ENCODE measurements at places on chromosomes 2 and 18.

DNA sequence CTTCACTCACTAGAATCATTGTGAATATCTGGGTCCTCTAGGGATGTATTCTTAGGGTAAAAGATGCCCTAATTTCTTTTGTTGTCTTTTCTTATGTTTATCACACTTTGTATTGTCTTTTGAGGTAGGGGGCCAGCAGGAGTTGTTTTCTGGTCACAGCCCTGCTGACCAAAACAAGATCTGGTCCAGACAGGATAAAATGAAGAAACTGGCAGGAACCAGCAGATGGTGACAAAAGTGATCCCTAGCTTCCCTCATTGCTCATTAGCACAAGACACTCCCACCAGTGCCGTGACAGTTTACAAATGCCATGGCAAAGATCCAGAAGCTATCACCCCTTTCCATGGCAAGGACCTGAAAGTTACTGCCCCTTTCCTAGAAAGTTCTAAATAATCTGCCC is 81.7 kb upstream of the CCDC85A start:
- DNase-seq: no peak

DNA sequence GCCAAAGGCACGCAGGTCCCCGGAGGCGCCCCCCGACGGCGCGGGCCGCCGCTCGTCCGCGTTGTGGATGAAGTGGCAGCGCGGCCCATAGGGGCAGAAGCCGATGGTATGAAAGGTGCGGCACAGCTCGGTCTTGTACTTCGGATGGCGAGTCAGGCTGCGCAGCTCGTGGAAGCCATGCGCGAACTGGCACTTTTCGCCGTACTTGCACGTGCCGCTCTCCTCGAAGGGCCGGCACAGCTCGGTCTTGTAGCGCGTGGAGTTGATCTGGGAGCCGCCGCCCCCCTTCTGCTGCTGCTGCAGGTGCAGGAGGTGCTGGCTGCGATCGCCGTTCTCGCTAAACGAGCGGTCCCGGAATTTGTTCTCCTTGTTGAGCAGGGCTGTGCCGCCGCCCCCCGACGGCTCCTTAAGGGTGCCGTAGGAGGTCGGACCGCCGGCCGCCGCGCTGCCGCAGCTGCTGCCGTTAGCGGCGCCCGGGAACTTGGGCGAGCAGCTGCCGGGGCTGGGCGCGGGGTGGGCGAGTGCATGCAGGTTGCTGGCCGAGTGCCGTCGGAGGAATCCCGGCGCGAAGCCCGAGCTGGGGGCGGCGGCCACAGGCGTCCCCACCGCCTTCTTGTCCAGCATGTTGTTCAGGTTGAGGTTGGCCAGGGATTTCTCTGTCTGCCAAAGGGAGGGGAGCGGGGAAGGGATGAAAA is 1.2 kb downstream of the ZFP36L2 start:
- peak; percentile 22 for DNase-seq

DNA sequence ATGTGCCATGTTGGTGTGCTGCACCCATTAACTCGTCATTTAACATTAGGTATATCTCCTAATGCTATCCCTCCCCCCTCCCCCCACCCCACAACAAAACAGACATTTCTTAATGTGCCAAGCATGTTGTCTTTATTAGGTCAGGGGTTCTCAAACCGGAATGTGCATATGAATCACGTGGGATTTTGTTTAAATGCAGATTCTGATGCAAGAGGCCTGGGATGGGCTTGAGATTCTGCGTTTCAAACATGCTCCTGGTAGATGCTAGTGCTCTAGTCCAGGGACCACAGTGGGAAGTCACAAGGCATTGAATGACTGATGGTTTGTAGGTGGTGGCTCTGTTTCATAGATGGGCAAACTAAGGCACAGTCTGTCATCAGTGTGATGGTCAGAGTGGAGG is 184.7 kb downstream of the SMAD7 start:
- DNase-seq: no peak

GRCh38 chr2:224724331-224724730 is 8.2 kb upstream of the CCDC195 start:
- DNase-seq: no peak

- DNase-seq: no peak
Measured at GRCh38 chr2:82234283-82234874, 1929.8 kb upstream of the LRRTM1 start.

GRCh38 chr2:10513201-10513600 is 65.1 kb upstream of the ODC1 start:
- DNase-seq: no peak

DNA sequence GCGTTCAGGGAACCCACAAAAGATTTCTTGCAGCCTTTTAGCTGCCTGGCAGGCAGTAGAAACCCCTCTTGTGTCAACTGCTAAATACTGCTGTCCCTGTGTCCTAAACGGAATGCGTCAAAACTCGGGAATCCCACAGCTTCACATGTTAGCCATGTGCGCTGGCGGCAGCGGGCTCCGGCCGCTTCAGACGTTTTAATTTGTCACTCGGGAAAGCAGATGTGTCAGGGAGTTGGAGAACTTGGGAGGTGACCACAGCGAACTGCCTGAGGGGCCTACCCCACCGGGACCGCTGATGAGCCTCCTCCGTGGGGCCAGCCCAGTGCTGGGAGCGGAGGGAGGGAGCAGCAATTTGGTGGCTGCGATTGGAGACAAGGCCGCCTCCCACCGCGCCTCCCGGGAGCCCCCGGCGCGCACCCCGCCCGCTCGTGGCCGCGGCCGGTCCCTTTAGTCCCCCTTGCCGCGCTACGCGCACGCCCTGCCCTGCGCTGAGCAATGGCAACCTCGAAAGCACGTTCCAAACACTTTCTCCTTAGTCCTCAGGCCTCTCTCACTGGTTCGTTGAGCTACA is 146.1 kb upstream of the SATB2 start:
- no peak for DNase-seq

DNA sequence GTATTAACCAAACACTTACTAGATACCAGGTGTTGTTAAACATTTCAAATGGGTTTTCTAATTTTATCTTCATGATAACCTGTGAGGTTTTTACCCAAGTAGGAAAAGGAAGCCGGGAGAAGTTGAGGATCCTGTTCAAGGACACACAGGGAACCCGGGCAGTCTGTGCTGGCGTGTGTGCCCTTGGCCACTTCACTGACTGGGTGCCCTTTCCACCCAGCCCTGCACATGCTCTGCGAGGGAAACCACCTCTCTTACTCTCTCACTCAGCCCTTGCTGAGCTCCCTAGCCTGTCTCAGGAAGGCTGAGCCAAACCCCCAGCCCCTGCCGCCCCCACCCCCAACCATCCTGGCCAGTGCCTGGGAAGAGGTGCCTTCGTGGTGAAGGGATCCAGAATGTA is 51.8 kb downstream of the TEX44 start:
- no peak for DNase-seq

GRCh38 chr2:154307007-154307406 is 391.5 kb upstream of the KCNJ3 start:
- DNase-seq: no peak

DNA sequence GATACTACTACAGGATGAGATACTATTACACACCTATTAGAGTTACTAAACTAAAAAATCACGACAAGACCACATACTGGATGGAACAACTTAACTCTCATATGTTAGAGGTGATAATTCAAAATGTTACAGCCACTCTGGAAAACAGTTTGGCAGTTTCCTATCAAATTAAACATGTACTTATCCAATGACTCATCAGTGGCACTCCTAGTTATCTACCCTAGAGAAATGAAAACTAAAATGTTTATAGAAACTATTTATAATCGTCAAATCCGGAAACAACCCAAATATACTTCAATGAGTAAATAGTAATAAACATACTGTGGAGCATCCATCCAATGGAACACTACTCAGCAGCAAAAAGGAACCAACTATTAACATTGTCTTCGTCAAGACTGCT is 137.0 kb upstream of the RBBP8 start:
- no peak for DNase-seq

DNA sequence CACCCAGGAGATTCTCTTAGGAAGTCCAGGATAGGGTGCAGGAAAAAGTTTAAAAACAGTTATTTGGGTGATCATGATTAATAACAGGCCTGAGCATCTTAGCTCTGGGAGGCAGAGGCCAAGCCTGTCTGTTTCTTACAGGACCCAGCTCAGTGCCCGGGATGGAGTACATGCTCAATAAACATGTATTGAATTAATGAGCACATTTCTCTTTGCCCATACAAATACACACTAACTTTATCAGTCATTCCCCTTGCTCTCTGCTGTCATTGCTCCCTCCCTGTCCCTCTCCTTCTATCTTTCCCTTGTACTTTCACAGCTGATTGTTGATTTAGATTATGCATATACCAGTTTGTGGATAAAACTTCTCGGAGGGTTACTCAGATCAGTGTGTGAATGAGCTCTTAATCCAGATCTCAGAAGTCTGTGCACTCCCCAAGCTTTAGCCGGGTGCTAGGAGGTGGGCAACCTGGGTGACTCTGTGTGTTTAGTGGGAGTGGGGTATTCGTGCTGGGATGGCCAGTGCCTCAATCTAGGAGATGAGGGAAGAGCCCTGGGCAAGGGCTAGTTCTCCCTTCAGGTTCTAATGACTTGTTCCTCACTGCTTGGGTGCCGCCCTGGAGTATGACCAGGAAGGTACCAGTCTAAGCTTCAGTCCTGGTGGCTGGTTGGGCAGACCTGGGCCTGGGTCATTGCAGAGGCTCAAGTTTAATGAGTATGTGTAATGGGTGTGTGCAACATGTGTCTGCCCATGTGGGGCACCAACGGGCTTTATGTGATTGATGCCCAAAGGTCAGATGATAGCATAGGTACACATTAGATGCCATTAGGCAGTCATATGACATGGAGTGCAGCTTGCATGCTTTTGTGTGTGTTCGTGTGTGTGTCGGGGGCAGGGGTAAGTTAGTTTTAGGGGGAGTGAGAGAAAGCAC is 10.6 kb downstream of the EMX1 start:
- no peak for DNase-seq

DNA sequence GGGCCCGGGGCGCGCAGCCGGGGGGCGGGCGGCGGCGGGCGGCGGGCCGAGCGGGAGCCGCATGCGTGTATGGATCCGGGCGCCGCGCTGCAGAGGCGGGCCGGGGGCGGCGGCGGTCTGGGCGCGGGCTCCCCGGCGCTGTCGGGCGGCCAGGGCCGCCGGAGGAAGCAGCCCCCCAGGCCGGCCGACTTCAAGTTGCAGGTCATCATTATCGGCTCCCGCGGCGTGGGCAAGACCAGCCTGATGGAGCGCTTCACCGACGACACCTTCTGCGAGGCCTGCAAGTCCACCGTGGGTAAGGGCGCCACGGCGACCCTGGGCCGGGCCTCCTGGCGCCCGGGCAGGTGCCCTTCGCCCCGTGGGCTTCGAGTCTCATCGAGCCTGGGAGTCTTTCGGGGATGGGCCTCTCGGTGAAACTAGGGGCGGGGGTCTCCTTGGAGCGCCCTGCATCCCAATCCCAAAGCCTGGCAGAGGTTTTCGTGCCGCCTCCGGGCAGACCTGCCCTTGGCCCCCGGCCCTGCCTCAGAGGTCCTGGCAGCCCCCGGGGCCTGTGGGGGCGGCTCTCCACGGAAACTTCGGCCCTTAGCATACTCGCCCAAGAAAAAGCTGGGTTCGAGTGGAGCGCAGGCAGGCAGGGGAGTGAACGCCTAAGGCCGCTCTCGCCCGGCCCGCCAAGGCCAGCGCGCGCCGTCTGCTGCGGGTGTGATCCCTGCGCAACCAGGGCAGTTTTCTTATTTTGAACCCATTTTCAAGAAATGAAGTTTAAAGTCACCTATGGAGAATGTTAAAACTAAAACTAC is 622 bp downstream of the RAB12 start:
- DNase-seq: no peak

GRCh38 chr2:7567646-7568045 is 650.4 kb downstream of the RNF144A start:
- no peak for DNase-seq

- DNase-seq: no peak
Measured at GRCh38 chr18:28963481-28963880, 786.6 kb upstream of the CDH2 start.

GRCh38 chr2:235050980-235051351 is 99.1 kb downstream of the SH3BP4 start:
- DNase-seq: no peak

DNA sequence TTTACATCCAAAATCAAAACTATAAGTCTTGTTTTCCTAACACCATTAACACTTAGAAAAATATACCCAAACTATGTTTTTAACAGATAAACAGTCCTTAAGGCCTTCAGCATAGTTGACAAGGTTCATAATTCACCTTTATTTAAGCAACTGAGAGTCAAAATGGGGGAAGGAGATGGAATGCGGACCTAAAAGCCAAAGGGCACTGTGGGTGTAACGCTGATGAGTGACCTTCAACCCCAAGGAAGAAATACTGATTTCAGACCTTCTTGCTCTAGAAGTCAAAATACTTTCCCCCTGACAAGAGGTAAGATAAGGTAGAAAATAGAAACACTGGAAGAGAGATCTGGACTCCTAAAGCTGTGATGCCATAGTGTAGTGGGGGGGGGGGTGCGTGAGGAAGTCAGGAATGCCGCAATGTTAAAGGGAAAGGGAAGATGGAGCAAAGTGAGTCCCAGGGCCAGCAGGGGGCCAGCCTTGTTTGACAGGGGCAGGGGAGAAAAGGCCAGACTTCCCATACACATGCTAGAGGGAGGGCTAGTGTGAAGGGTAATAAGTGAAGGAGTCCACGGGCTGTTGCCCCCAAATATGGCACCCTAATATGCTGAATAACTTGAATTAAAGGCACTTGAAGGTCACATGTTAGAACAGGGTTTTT is 31.4 kb downstream of the CCDC93 start:
- DNase-seq: no peak

GRCh38 chr2:191280834-191281756 is 35.9 kb downstream of the MYO1B start:
- DNase-seq: no peak

DNA sequence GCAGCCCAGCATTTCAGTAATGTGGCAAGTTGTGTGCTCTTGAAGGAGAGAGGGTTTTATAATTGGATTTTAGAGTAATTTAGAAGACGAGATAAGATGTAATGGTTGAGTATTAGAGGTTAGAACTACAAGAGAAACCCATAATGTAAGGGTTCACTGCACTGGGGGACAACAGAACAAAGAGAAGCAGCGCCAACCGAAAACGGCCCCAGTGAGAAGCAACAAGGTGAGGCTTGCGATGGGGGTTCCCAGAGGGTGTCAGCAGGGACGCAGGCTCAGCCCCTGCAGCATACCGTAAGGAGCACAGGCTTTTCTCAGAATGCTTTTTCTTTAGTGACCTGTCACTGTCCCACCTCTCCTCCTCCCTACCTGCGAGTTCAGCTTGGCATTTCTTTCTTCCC is 183.9 kb upstream of the ETAA1 start:
- peak; percentile 38 for DNase-seq

DNA sequence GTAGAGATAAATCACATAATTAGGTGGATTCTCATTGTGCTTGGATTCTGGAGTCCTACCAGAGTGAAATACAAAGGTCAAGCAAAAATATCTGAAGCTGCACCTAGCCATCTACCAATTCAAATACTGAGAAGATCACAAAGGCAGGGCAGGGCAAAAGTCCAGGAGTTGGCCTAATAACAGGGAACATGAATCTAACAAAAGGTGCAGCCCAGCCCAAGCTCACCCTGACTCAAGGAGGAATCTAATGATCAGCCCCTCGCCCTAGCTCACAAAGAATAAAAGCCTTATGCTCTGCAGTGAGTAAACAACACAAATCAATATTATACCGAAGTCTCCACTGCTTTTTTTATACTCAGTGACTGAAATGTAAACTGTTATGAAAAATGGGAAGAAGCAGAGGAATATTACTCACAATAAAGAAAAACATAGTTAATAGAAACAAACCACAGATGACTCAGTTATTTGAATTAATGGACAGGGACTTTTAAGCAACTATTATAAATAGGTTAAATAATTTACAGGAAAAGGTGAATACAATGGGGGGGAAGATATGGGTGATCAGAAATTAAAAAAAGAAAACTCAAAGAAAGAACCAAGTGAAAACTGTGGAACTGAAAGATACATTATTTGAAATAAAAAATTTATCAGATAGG is 49.5 kb downstream of the ANTXR1 start:
- DNase-seq: peak; percentile 87

Data from NCI-H2227 treated with DMSO at 0.1 percent for 48 hours (cell line).